ENCODE measurements at places on chromosomes 13 and 19.

DNA sequence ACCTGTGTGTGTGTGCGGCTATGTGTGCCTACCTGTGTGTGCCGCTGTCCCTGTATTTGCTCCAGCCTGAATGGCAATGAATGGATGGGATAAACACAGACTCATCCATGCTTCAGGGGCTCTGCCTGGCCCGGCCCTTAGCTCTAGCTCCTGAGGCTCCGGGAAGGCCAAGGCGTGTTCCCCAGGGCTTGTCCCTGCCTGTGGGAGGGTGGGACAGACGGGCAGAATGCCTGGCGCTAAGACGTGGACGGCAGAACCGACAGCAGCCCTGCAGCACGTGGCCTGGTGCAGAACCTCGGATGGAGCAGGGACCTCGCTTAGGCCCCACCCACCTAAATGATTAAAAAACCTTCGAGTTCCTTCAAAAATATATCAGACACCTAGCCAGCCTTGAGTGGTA is 57.8 kb upstream of the C13orf46 start:
- H3K27ac ChIP-seq, result no peak overlapping the region
- no peaks in the 10 kb centered on the region for H3K27me3 ChIP-seq
- H3K4me3 ChIP-seq, result no peak overlapping the region
- peaks cover 29% of the 10 kb centered on the region for H3K36me3 ChIP-seq
- DNase-seq, result no peak
- H3K4me1 ChIP-seq, result peaks cover 52% of the 10 kb centered on the region

DNA sequence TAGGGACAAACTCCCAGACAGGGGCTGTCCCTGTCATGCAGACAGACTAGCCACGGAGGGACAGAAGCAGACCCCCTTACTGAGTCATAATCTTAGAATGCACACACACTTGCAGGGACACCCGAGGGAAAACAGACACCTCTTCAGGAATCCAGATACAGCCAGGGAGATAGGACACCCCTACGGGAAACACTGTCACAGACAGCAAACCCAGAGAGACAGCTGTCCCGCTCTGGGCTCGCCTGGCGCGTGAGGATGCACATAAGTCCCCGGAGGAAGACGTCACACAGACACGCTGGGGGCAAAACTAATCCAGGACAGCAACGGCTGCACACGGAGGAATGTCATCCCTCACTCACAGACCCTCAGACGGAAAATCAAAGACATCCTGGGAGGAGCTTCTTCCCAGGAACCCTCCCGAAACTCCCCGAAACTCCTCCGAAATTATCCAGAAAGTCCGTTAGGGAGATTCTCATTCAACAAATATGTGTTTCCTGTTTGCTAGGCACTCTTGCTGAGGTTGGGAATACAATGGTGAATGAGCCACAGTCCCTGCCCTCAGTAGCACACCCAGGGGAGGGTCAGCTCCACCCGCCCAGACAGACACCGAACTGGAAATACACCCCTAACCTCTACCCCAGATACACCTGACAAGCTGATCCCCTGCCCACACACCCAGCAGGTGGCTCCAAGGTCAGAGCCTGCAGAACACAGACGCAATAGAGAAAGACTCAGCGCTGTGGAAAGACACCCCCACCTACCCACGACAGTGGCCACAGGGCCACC is 15.2 kb upstream of the TOMM40 start:
- H3K4me1 ChIP-seq, result peaks cover 24% of the 10 kb centered on the region
- H3K36me3 ChIP-seq, result peaks cover 80% of the 10 kb centered on the region
- no peaks in the 10 kb centered on the region for H3K27me3 ChIP-seq
- DNase-seq, result no peak
- peak overlapping the region; percentile 48 for H3K27ac ChIP-seq

GRCh38 chr13:30727491-30728355 is 7.6 kb upstream of the ALOX5AP start:
- no peak overlapping the region for H3K27ac ChIP-seq
- H3K27me3 ChIP-seq, result no peaks in the 10 kb centered on the region
- no peaks in the 10 kb centered on the region for H3K36me3 ChIP-seq
- no peak overlapping the region for H3K4me3 ChIP-seq
- peaks cover 31% of the 10 kb centered on the region for H3K4me1 ChIP-seq

GRCh38 chr19:16288544-16288943 is 36.1 kb upstream of the KLF2 start:
- no peak for DNase-seq
- peaks cover 70% of the 10 kb centered on the region for H3K4me1 ChIP-seq
- H3K27me3 ChIP-seq, result no peaks in the 10 kb centered on the region
- H3K36me3 ChIP-seq, result no peaks in the 10 kb centered on the region
- H3K4me3 ChIP-seq, result no peak overlapping the region

GRCh38 chr13:99640260-99640659 is 139.0 kb downstream of the TM9SF2 start:
- H3K36me3 ChIP-seq, result no peaks in the 10 kb centered on the region
- H3K4me1 ChIP-seq, result no peaks in the 10 kb centered on the region
- H3K27me3 ChIP-seq, result no peaks in the 10 kb centered on the region
- no peak for DNase-seq
- H3K4me3 ChIP-seq, result no peak overlapping the region

GRCh38 chr13:22128441-22129408 is 457.9 kb downstream of the FGF9 start:
- peak; percentile 70 for DNase-seq
- H3K36me3 ChIP-seq, result no peaks in the 10 kb centered on the region
- no peaks in the 10 kb centered on the region for H3K27me3 ChIP-seq
- no peak overlapping the region for H3K27ac ChIP-seq
- no peaks in the 10 kb centered on the region for H3K4me1 ChIP-seq

DNA sequence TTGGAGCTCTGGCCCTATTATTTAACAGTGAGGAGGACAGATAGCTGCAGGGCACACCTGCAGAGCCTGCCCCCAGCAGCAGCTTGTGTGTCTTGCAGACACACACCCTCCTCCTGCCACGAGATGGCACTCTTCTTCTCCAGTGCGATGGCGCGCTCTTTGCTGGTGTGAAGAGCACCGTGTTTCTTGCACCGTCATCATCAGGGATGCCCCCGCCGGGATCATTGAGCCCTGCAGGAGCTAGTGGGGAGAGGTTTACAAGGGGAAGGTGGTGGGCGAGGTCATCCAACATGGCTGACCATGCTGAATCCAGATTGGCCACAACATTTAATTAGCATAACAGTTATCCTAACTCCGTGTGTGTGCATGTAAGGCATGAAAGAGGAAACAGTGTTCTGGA is 105.6 kb downstream of the RAB20 start:
- peaks cover 2% of the 10 kb centered on the region for H3K4me1 ChIP-seq
- peaks cover 59% of the 10 kb centered on the region for H3K36me3 ChIP-seq
- peak; percentile 81 for DNase-seq
- no peak overlapping the region for H3K4me3 ChIP-seq

DNA sequence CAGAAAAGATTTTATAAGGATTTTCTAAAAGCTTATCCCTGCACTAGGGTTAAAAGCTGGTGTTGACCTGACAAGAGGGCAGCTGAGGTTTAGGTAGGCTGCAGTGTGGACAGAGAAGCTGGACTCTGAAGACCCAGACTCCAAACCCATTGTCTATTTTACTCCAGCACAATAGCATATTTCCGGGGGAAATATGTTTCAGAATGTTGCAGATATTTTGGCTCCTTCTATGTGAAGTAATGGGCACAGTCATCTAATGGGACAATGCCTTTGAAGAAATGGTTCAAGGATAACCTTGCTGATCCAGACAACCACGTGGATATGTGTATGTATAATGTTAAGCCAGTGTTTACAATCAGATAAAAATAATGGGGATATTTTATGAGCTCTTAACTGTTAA is 173.8 kb upstream of the TSC22D1 start:
- no peak overlapping the region for H3K27ac ChIP-seq
- H3K4me1 ChIP-seq, result no peaks in the 10 kb centered on the region
- DNase-seq, result no peak
- H3K27me3 ChIP-seq, result no peaks in the 10 kb centered on the region
- no peak overlapping the region for H3K4me3 ChIP-seq
- no peaks in the 10 kb centered on the region for H3K36me3 ChIP-seq

- peaks cover 67% of the 10 kb centered on the region for H3K27me3 ChIP-seq
- H3K27ac ChIP-seq, result no peak overlapping the region
- H3K36me3 ChIP-seq, result peaks cover 2% of the 10 kb centered on the region
- H3K4me1 ChIP-seq, result peaks cover 21% of the 10 kb centered on the region
- no peak overlapping the region for H3K4me3 ChIP-seq
These were observed 10.8 kb downstream of the PRR36 start for GRCh38 chr19:7863157-7863970.

DNA sequence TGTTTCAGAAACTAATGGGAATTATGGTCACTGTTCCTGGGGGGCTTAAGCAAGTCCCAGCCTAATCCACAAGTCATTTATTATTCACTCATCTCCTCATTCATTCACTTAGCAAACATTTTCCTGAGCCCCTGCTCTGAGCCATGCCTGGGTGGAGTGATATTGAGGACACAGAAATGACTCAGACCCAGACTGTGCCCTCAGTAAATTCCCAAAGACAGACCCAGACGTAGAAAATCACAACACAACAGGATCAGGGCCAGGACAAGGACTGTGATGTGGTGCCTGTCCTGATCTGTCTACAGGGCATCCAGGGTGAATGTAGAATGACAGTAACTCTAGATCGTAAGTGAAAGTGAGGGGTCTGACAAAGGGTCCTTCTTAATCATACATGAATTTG is 7.0 kb upstream of the SPACA6 start:
- H3K4me1 ChIP-seq, result peaks cover 26% of the 10 kb centered on the region
- no peaks in the 10 kb centered on the region for H3K36me3 ChIP-seq
- no peak for DNase-seq
- H3K27me3 ChIP-seq, result peaks cover 2% of the 10 kb centered on the region
- no peak overlapping the region for H3K4me3 ChIP-seq

- H3K36me3 ChIP-seq, result no peaks in the 10 kb centered on the region
- H3K4me3 ChIP-seq, result no peak overlapping the region
- no peak for DNase-seq
These were observed 4.0 kb downstream of the EFNA2 start for GRCh38 chr19:1289686-1290025.

- no peak overlapping the region for H3K27ac ChIP-seq
- peaks cover 15% of the 10 kb centered on the region for H3K36me3 ChIP-seq
- no peak overlapping the region for H3K4me3 ChIP-seq
- no peaks in the 10 kb centered on the region for H3K4me1 ChIP-seq
- peaks cover 3% of the 10 kb centered on the region for H3K27me3 ChIP-seq
These were observed 94.6 kb downstream of the CRYL1 start for GRCh38 chr13:20431080-20431479.

- H3K4me1 ChIP-seq, result no peaks in the 10 kb centered on the region
- DNase-seq, result no peak
- no peaks in the 10 kb centered on the region for H3K27me3 ChIP-seq
- no peak overlapping the region for H3K27ac ChIP-seq
These were observed 210.6 kb downstream of the IRS2 start for GRCh38 chr13:109575821-109576220.

Measured in muscle of leg (tissue), 16 donors.